Esophagus squamous epithelium (tissue), 5 donors: ENCODE measurements at places on chromosomes 7 and 10. TPM values are rescaled to one million over a fixed set of nuclear protein-coding genes. Genes with fewer than 3 reads are reported as not detected.

DNA sequence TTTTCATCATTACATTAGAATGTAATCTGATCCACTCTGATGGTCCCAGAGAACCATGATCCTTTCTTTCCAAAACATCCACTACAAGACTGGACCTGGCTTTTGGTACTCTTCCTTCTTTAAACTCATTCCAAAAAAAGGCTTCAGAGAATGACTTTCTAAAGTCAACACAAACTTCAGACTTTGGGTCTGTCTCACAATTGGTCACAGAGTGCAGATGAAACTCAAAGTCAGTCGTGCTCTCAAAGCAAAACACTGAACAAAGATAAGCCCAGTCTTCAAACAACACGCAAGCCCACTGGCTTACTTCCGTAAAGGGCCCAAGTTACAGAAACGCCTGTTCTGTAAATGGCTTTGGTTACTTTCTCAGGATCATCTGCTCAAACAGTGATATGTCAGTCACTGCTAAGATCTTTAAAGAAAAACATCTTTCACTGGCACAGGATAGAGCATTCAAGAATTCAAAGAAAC is 250.9 kb upstream of the MKLN1 start:
- no peak for DNase-seq

DNA sequence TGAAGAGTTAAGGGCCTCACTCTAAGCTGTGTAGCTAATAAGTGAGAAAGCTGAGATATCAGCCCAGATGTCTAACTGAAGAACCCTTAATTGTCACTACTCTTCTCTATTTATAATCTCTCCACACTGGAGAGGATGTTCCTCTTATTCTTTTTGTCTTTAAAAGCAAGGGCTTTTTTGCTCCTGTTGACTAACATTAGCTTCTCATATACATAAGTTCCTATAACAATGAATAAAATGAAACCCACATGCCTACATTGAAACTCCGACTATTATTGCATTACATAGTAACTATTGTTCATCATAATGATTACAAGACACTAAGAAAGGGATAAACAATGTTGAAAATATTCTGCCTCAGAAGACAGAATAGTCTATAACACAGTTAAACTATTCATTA is 67.1 kb downstream of the GNAT3 start:
- no peak for DNase-seq

GRCh38 chr7:25395976-25396375 is 167.7 kb upstream of the NPVF start:
- no peak for DNase-seq

GRCh38 chr7:140541513-140542227 is 62.4 kb upstream of the MKRN1 start:
- no peak for DNase-seq

GRCh38 chr7:29354340-29354739 is 159.8 kb downstream of the CHN2 start:
- DNase-seq: no peak

GRCh38 chr10:106563384-106563783 is 601.1 kb downstream of the SORCS1 start:
- DNase-seq: no peak

GRCh38 chr7:100400041-100400440 is 26.8 kb downstream of the PILRA start:
- no peak for DNase-seq

GRCh38 chr10:130750441-130750840 is 561.1 kb downstream of the TCERG1L start:
- no peak for DNase-seq

GRCh38 chr7:146146831-146147486 is 30.4 kb downstream of the CNTNAP2 start:
- DNase-seq: no peak

DNA sequence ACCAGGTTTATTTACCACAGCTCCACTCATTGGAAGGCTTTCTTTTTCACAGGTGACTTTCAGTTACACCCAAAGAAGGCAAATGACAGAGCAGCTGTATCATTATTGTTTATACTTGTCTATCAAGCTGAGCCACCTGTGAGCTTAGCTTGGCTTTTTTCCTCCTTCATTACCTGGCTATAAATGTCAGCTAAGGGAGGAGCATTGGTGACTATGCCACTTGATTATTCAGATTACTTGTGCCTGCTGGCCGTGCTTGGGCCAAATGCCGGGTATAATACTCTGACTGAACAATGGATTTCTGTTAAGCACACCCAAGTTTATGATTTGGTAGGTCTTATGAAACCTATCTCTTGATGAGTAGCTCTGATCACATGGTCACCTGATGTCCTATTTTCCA is 9.9 kb upstream of the GNAT3 start:
- DNase-seq: no peak

- DNase-seq: no peak
Observed at GRCh38 chr10:66934711-66935110, 8.9 kb downstream of the LRRTM3 start.

DNA sequence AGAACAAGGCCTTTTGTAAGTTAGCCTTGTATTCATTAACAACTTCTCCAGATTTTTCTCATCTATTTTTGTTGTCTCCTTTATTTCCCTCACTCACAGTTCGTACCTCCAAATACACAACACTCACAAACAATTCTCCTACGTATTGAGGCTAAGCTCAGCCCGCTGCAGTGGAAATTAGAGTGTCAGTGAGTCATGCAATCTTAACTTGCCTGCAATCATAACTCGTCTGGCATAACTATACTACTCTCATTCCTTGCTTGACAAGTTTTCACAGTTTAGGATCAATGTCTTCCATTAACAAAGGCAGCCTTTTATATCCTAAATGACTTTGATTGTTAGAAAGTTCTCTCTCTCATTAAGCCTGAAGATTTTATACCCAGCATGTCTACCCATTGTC is 23.8 kb downstream of the TMEM196 start:
- DNase-seq: no peak

- no peak for DNase-seq
Observed at GRCh38 chr7:95905167-95905566, 132.8 kb downstream of the DYNC1I1 start.

- DNase-seq: no peak
Observed at GRCh38 chr10:24911029-24911428, 41.4 kb downstream of the PRTFDC1 start.

- DNase-seq: no peak
Observed at GRCh38 chr7:70416986-70417655, 714.8 kb upstream of the GALNT17 start.

DNA sequence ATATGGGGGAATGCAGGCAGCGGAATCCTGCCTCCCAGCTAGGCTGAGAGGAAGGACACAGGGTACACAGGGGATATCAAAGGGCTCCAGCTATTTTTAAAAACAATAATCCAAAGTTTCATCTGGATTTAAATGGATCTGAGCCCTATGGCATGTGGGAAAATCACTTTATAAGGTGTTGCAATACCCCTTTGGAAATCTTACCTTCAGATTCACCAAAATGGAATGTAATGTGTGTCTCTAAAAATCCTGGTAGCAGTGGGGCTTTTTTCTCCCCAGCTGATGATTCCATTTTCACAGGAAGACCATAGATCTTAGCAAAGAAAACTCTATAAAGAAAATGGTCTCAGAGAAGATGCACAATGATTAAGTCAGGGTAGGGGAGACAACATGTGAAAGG is 722.2 kb downstream of the PARD3 start:
- DNase-seq: no peak

- no peak for DNase-seq
Observed at GRCh38 chr10:92892691-92893054, 44.4 kb downstream of the EXOC6 start.

DNA sequence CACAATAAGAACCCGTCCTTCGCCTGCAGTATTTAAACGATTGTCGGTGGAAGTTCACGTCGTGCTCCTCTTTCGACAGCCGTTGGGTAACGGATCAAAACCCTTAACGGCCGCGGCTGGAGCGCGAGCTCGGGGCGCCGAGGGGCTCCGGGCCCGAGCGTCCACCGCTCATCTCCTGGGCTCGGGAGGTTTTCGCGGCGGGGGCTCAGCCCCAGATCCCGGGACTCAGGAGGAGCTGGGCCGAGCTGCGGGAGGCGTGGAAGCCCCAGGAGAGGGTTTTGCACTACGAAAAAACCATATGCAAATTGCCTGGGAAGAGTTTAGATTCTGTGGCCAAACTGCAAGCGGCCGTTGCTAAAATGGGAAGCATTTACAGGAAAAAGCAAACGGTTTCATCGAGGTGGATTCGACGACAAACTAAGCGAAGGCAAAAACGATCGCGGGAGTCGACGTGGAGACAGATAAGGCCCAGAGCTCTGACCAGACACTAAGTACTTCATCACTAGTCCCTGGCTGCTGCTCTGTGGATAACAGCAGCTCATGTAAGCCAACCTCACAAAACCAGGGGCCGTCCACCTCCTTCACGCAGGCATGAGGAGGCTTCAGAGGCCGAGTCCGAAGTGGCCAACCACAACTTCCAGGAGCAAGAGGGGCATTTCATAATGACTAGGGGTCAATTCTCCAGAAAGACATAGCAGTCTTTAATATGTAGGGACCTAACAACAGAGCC is 129.7 kb downstream of the MARCHF5 start:
- no peak for DNase-seq

DNA sequence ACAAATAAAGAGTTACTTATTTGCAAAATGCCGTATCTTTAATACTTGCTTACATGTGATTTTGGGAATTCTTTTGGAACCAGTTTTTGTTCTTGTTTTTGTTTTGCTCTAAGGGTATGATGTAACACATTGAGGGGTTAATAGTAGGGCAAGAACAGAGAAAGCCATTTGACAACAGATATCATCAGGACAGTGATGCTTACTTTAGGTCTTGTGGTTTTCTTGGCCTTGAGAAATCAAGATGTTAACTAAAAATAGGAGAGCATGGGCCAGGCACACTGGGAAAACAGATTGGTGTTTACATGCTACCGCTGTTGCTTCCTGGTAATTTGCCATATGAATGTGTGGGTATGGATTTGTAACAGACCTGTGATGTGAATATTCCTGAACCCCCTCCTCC is 3.7 kb downstream of the SAMD8 start:
- DNase-seq: no peak

Gene AMPH
- 0.18 TPM for total RNA-seq

Gene SYNPO2L
- 0.19 TPM for total RNA-seq

Gene EPHB4
- 31.8 TPM for total RNA-seq

Gene FBXO24
- total RNA-seq: 0.19 TPM

Gene PTPRN2
- 0.57 TPM for total RNA-seq

Gene HABP2
- total RNA-seq: 0.09 TPM

Gene PLOD3
- total RNA-seq: 6.0 TPM

Gene IFIT1B
- not detected for total RNA-seq

Gene SLC26A5
- not detected for total RNA-seq

Gene ADAM12
- not detected for total RNA-seq
